Prostate gland (tissue), 2 donors: ENCODE measurements at places on chromosomes 16 and 17.
A peak's percentile ranks its signal among the peaks of the same experiment; 100 is the strongest.

DNA sequence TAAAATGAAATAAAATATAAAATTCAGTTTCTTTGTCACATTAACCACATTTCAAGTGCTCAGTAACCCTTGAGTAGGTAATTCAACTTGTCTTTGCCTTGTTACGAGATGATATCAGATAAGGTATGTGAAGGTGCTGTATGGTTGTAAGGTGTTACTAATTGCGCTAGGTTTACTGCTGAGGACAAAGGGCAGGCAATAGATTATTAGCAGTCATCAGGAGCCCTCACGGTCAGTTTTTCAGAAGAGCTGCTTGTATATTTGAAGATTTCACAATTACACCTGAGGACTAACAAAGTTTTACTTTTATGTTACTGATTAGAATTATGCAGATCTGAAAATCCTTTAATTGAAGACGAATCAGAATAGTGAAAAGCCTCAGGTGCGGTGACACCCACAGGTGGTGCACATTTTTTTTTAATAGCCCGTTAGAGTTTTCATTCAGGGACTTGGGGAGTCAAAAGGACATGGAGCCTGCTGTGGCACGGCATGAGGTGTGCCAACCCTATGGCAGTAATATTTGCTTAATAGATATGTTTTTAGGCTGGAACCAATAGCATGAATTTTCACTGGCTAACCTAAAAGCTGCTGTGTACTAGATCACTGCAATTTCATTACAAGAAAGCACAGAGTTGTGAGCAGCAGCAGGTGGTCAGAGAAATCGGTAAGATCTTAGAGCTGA lies 16.4 kb downstream of the NDEL1 start:
- DNase-seq = no peak

- no peak for DNase-seq
Measured at GRCh38 chr17:44097110-44097958, 26.1 kb downstream of the HDAC5 start.

DNA sequence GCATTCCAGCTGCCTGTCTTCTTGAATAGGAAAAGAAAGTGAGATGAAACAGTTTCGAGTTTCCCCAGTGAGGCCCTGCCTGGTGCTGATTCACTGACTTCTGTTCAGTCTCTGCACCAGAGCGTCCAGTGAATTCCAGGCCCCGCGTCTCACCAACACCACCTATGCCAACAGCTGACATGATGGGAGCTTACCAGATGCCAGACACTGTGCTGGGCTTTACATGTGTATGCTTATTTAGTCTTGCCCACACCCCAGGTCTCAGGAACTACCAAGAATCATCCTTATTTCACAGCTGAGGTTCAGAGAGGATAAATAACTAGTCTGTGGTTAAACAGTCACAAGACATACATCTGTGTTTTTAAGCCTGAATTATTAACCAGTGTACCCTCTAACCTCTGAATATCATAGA lies 29.1 kb upstream of the IRX6 start:
- no peak for DNase-seq

DNA sequence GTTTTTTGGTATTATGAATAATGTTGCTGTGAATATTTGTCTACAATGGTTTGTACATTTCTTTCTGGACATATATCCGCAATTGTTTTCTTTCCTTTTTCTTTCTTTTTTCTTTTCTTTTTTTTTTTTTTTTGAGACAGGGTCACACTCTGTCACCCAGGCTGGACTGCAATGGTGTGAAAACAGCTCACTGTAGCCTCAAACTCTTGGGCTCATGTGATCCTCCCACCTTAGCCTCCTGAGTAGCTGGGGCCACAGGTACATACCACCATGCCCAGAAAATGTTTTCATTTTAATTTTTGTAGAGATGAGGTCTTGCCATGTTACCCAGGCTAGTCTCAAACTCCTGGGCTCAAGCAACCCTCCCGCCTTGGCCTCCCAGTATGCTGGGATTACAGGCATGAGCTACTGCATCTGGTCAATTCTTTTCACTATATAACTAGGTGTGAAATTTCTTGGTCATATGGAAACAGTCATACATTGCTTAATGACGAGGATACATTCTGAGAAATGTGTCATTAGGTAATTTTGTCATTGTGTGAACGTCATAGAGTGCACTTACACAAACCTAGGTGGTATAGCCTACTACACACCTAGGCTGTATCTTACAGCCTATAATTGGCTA lies 15.2 kb downstream of the IL21R start:
- no peak for DNase-seq

DNA sequence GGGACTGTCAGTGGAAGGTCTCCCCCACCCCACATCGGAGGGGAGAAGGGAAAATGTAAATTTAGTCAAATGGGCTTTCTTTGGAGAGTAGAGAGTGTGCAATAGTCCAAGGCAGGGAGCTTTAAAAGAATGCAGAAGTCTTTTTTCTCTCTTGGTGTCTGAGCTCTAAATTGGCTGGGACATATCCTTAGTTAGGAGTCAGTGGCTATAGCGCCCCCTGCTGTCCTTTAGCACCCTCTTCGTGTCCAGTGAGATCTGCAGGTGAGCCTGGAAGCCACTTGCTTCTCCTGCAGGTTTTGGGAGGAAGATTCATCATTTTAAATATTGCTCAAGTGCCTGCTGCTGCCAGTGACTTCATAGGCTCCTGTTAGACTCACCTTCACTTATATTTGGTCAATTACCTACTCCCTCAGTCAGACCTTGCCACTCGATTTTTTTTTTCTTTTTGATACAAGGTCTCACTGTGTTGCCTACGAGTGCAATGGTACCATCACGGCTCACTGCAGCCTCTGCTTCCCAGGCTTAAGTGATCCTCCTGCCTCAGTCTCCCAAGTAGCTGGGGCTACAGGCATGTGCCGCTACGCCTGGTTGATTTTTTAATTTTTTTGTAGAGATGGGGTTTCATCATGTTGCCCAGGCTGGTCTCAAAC lies 174.8 kb downstream of the PRKCB start:
- peak; percentile 83 for DNase-seq

DNA sequence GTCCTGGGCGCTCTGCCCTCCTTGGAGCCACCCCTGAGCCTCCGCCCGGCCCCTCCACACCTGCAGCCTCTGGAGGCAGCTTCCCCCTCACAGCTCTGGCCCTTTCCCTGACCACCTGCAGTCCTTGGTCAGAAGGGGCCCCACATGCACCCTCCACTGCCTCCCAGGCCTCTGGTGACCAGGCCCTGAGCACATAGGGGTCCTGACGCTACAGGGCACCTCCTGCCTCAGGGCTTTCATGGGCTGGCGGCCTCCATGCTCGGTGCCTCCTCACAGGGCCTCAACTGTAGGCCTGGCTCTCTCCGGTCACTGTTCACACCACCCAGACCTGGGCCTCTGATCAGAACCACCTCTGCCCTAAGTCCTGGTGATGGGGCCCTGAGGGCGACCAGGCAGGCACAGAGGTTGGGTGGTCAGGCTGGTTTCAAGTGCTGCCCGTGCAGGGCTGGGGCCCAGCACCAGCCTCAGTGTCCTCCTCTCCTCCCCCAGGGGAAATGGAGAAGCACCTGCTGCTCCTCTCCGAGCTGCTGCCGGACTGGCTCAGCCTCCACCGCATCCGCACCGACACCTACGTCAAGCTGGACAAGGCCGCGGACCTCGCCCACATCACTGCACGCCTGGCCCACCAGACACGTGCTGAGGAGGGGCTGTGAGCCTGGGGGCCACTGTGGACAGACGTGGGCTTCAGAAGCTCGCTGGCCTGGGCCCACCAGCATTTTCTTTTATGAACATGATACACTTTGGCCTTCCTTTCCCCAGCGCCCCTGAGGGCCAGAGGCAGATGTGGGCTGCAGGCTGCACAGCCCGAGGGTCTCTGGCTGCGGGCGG lies 3.9 kb downstream of the APRT start:
- no peak for DNase-seq

DNA sequence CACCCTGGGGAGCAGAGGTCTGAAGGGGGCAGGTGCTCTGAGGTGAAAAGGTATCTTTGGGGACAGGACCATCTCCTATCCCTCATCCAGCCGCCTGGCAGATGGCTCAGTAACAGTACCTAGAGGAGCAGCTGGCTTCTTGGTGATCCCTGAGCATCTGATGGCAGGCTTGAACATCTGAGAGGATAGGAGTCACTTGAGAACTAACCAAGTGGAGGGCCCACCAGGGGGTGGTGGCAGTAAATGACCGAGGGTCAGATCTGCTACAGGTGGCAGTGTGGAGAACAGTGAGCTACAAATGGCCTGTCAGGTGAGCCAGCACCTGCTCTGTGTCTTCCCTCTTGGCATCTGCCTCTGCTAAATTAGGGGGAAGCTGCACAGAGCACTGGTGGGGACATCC lies 13.8 kb downstream of the HROB start:
- no peak for DNase-seq

- DNase-seq = no peak
Measured at GRCh38 chr17:4607261-4607741, 23.0 kb downstream of the SMTNL2 start.

- no peak for DNase-seq
Measured at GRCh38 chr16:87842209-87842869, 27.0 kb downstream of the SLC7A5 start.

DNA sequence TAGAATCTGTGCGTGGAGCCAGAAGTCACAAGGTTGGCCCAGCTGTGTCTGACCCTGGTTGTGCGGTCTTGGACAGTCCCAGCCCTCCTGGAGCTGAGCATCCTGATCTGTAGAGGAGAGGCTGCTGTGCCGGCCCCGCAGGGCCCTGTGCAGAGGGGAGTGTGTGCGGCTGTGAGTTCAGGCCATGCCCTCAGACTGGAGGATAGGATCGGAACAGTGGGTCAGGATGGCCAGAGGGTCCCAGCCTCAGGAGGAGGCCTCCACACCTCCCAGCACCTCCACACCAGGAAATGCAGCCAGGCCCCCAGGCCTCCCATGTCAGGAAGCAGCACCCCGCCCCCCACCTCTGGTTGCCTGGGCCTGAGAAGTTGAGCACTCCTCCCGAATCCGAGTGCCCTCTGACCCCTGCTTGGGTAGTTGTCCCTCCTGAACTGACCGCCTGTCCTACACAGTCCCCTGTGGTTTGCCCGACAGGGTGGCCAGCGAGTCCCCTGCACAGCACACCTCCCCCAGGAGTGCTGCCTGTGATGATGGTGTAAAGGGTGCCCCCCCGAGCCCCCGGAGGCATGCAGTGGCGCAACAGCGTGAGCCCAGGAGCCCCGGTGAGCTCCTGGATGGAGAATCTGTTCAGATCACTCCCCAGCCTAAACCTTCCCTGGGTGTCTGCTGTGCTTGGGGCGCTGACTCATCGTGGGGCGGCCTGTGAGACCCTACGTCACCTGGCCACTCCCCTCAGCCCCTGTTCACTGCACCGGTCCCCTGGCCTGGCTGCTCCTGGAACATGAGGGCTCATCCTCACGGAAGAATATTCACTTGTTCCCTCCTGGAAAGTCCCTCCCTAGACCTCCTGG lies 285.2 kb downstream of the SEC14L1 start:
- DNase-seq = peak; percentile 55

DNA sequence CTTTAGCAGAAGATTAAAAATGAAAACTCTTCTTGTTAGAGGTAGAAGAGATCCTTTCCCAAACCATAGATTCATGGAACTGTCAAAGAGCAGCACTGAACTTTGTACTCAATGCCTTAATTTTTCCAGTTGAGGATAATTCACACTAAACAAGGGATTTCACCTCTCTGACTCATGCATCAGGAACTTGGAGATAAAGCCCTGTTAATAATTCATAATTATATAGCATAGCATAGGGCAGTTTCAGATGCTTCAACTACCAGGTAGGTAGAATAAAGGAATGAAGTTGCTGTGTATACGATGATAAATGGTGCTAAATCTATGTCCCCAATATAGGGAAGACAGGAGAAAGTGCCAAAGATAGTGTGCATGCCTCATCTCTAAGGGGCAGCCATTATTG lies 450.4 kb downstream of the MAF start:
- no peak for DNase-seq

- no peak for DNase-seq
Measured at GRCh38 chr16:51569203-51569931, 418.3 kb upstream of the SALL1 start.

GRCh38 chr17:75319904-75320691 lies 30.9 kb upstream of the SLC25A19 start:
- DNase-seq = no peak

GRCh38 chr16:65054457-65054856 lies 67.4 kb downstream of the CDH11 start:
- no peak for DNase-seq

- no peak for DNase-seq
Measured at GRCh38 chr17:28572259-28573039, 1.1 kb upstream of the PIGS start.

- DNase-seq = no peak
Measured at GRCh38 chr17:41871789-41872188, 6.6 kb upstream of the KLHL11 start.

DNA sequence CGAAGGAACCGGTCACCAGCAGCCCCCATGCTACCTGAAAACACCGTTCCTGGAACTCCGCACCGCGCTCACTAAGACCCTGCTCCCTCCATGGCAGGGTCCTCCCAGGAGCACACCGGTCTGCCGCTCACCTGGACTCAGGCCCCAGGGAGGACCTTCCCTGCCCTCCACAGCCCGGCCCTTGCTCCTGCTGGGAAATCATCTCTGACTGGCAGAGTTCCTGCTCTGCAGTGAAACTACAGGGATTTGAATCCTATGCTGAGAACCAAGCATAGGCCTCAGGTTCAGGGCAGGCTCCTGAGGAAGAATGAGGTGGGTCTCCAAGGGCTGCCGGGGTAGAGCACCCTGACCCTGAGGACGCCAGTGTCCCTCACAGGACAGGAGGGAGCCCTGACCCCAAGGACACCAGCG lies 88.5 kb downstream of the KCNJ12 start:
- DNase-seq = no peak

GRCh38 chr17:32819035-32819434 lies 57.9 kb downstream of the MYO1D start:
- no peak for DNase-seq

- DNase-seq = no peak
Measured at GRCh38 chr17:10292057-10292937, 80.5 kb downstream of the MYH13 start.

DNA sequence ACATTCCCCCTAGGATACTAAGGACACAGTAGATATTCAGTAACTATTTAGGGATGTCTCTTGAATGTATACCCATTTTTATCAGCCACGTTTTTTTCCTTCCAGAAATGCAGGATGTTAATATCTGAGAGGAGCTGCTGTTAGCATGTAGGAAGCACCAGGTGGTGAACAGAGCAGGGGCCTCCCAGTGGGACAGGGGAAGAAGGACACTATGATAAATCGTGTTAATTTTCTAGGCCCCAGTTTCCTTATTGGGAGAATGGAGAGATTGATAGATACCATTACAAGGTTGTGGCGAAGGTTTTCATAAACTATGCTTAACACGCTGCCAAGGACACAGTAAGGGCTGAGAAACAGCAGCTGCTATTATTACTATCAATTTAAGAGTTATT lies 45.4 kb downstream of the PRSS54 start:
- no peak for DNase-seq

DNA sequence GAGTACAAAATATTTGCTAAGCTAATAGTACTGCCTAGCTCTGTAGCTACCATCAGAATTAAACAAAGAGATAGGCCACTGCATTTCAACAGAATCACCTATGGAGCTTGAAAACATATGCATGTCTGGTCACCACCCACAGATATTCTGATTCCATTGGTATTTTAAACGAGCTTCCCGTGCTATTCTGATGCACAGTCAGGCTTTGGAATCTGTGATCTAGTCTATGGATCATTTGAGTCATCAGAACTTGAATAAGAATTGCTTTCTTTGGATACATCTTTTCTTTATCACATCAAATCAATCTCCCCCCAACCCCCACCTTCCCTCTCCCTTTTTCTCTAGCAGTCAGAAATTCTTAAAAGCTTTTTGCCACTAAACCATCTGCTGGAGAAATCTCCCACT lies 124.7 kb downstream of the NPIPB5 start:
- DNase-seq = no peak
